ENCODE measurements at places on chromosomes 1 and 21. TPM values are rescaled to one million over a fixed set of nuclear protein-coding genes. Genes with fewer than 3 reads are reported as not detected.

DNA sequence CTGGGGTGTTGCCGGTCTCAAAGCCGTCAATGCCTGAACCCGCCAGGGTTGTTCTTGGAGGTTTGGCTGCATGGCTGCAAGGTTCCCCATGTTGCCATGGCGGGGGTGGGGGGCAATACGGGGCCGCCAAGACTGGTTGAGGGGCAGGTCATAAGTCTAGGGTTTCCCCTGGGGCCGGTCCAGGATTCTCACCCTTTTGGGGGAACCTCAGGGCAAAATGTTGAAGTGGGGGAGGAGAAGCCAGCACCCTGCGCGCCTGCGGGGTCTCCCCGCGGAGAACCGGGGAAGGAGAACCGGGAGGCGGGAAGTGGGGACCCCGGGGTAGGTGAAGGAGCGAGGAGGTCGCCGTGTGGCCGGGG lies 401 bp upstream of the ARHGEF10L start:
- DNase-seq = no peak

DNA sequence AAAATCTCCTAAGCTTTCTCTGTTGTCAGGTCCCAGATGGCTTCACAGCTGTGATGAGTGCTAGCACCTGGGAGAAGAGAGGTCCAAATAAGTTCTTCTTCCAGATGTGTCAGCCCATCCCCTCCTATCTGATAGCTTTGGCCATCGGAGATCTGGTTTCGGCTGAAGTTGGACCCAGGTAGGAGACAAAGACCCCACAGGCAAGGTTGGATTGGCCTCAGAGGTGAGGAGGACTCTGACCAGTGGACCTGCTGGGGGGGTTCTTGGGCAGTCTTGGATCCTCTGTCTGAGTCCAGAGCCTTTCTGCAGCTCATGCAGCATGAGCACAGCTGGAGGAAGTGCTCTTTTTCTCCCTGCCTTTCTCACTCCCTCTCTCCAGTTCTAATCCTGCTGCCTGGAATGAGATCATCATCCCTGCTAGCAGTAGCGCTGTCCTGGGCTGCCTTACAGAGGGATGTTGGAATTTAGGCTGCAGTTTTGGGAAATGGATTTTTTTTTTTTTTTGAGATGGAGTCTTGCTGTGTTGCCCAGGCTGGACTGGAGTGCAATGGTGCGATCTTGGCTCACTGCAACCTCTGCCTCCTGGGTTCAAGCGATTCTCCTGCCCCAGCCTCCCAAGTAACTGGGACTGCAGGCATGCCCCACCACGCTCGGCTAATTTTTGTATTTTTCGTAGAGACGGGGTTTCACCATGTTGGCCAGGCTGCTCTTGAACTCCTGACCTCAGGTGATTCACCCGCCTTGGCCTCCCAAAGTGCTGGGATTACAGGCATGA lies 7.1 kb downstream of the RNPEP start:
- DNase-seq = no peak

The IPP gene
- 4.4 TPM for total RNA-seq

GRCh38 chr1:213162338-213162737 lies 111.3 kb downstream of the RPS6KC1 start:
- no peak for DNase-seq

DNA sequence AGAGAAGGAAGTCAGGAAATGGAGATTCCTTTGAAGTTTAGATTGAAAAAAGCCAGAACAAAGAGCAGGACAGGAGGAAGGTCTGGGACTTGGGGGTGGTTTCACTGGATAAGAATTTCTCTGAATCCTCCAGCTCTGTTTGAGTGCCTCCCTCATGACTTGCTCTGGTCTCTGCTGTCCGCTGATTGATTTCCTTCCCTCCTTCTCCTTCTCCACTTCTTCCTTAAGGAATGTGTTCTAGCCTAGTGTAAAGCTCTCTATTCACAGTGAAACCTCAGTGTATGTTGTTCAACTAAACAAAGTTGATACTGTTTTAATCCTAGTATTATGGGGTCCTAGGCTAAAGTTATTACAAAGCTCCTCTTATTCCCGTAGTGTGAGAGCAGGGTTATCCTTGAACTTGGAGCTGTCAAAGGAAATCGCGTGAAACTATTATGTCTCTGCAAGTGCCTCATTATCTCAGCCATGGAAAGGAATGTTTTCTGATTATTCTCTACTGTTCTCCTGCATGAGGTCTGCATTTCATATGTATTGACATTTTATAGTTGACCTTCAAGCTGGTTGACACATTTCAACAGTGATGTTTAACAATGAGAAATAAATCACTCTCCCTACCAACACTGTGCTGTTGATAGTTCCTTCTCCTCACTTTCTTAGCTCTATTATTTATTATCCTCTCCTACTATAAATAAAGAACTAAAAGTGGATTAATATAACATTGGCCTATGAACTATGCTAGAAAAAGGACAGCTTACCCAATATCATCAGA lies 82.7 kb upstream of the KCTD3 start:
- DNase-seq = no peak

The SPRTN gene
- total RNA-seq = 21.4 TPM

GRCh38 chr1:232452736-232453440 lies 177.0 kb downstream of the SIPA1L2 start:
- no peak for DNase-seq

DNA sequence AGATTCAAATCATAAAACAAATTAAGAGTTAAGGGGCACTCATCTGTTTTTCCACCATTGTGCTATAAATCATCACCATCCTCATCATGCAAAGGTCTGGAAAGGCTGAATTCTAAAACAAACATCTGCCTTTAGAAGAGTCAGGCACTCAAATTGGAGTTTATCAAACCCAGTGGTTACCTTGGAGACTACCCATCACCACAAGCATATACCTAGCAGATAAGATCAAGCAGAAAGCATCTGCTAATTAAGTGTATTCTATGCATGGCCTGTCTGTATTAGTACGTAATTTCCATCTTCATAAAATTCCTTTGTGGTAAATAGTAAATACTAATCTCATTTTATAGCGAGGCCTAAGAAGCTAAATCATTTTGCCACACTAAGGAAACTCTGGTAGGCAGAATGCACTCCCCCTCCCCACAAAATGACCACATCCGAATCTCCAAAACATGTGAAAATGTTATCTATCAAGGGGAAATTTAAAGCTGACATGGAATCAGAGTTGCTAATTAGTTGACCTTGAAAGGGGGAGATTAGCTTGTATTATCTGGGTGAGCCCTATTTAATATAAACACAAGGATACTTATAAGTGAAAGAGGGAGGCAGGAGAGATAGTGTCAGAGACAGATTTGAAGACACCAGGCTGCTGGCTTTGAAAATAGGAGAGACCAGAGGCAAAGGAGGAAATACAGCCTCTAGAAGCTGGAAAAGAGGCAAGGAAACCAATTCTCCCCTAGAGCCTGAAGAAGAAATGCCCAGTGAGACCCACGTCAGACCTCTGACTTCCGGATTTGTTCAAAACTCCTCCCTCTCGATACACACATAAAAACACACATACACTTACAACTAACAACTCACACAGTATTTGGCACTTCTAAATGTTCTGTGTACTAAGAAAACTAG lies 23.2 kb downstream of the ARID4B start:
- no peak for DNase-seq

DNA sequence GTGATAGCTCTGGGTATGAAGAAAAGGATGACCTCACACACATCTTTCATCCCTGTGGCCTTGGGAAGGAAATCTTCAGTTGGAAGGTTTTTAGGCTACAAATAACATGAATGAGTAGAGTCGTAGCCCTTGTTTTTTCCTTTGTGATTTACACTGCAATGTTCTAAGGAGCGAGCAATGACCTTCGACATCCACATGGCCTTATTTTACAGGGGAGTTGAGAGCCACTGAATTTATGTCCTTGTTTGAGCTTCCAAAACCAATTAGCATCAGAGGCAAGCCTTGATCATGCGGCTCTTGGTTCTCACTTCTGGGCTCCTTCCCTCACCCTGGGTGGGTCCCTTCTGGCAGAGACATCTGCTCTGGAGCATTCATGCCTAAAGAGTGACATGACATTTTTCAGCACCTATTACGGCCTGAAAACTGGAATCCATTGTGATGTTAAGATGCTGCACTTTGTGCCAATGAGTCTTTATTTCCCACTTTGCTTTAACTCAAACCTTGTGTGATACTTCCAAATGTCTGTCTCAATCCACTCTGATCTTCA lies 70.5 kb upstream of the RUNX1 start:
- no peak for DNase-seq

GRCh38 chr1:63955370-63956145 lies 181.7 kb downstream of the ROR1 start:
- no peak for DNase-seq

The VHLL gene
- total RNA-seq = not detected

DNA sequence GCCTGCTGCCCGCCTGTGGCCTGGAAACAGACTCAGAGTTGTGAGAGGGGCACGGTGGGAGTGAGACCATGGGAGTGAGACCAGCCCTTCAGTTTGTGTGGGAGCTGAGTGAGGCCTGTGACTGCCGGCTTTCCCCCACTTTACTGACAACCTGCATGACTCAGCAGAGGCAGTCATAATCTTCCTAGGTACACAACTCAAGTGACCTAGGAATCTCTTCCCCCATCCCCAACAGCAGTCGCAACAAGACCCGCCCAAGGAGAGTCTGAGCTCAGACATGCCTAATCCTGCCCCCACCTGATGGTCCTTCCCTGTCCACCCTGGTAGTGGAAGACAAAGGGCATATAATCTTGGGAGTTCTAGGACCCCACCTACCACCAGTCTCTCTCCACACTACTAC lies 44.2 kb downstream of the KLHL20 start:
- no peak for DNase-seq

DNA sequence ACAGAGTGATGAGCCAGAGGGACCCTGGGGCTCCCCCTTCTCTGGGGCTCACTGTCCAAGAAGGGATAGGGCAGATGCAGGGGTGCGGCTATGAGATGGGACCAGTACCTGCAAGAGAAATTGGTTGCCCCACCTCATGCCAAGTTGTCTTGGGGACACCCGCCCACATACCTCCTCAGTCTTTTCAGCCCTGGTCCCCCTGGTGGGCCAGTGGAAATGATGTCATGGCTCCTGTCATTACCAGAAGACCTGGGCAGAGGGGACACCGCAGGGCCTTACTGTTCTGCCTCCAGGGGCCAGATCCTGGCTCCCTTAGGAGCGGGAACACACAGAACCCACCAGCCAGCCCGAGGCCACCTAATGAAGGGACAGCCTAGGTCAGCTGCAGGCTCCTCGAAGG lies 63.2 kb downstream of the CDK18 start:
- DNase-seq = no peak

DNA sequence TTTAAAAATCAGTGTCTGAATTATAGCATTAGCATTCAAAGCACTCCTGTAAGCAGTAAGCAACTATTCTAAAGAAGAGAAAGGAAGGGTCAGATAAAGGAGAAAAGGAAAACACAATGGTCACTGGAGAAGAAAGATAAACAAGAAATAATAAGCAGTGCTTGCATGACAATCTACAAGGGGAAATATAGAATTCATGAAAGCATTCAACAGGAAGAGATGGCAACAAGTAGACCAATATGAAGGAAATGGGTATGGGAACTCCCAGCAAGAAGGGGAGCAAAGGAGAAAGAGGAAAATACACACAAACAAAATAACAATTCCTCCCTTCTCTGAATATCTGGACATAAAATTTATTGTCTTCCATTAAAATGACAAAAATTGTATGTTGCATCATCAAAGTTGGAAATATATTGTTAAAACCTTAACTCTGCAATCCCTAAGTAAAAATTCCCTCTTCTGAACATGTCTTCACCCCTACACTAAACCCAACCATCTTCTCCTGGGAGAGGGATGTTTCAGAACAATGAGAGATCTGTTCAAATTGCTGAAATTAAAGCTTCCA lies 206.3 kb upstream of the SAMSN1 start:
- no peak for DNase-seq

DNA sequence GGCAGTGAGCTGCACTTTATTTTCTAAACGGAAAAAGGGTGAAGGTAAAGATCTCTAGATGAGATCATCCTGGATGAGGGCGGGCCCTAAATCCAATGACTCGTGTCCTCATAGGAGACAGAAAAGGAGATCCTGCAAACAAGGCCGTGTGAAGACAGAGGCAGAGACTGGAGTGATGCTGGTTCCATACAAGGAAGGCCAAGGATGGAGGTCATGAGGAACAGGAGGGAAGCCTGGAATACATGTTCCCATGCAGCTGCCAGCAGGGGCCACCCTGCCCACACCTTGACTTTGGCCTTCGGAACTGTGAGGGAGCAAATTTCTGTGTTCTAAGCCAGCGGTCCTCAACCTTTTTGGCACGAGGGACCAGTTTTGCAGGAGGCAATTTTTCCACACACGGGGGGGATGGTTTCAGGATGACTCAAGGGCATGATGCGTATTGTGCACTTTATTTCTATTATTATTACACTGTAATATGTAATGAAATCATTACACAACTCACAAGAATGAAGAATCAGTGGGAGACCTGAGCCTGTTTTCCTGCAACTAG lies 94.3 kb downstream of the PSMG1 start:
- DNase-seq = no peak

DNA sequence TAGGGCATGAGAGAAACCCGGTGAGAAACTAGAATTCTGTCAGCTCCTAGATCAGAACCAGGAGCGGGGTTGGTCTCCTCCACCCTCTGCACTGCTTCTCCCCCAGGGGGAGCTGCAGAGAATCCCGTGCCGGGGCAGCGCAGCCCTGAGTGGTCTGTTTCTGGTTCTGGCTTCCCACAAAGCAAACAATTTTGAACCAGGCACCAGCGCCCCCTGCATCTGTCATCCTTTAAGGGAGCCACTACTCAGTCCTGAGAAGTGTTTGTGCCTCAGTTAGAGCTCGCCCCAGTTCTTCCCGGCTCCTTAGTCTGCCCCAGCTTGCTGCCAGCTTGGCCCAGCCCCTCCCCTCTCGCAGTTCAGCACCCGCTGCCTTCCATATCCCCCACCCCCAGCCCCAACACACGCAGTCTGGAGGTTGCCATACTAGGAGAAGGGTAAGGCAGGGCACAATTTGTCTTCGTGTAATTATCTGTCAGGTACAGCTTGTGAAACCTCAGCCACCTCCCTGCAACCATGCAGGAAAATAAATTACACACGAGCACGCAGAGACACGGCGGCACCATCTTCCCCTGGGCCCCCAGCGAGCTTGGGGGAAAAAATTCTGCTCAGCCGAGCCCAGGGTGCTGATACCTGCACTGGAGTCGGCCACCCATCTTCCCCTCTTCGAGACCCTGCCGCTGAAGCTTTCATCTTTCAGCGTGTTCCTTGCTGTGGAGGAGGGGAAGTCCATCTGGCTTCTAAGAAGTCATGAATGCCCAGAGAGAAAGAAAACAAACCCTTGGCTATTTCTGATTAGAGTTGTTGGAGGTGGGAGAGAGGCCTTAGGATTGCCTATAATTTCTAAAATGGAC lies 62.6 kb upstream of the CD1D start:
- peak; percentile 46 for DNase-seq

DNA sequence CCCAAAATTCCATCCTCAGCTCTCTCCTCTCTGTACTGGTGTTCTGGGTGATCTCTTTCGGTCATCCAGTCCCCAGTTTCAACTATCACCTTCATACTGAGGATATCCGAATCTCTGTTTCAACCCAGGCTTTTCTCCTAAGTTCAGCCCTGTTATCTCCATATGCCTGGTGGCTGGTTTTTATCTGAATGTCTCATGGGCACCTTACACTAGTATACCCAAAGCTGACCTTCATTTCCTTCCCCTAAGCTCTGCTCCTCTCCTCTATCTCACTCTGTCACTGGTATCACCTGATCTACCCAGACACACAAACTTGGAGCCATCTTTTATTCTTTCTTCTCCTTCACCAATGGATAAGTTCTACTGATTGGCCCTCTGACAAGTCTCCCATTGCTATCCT lies 53.0 kb downstream of the LRRC71 start:
- no peak for DNase-seq
